ENCODE measurements at places on chromosomes 16 and 17.

DNA sequence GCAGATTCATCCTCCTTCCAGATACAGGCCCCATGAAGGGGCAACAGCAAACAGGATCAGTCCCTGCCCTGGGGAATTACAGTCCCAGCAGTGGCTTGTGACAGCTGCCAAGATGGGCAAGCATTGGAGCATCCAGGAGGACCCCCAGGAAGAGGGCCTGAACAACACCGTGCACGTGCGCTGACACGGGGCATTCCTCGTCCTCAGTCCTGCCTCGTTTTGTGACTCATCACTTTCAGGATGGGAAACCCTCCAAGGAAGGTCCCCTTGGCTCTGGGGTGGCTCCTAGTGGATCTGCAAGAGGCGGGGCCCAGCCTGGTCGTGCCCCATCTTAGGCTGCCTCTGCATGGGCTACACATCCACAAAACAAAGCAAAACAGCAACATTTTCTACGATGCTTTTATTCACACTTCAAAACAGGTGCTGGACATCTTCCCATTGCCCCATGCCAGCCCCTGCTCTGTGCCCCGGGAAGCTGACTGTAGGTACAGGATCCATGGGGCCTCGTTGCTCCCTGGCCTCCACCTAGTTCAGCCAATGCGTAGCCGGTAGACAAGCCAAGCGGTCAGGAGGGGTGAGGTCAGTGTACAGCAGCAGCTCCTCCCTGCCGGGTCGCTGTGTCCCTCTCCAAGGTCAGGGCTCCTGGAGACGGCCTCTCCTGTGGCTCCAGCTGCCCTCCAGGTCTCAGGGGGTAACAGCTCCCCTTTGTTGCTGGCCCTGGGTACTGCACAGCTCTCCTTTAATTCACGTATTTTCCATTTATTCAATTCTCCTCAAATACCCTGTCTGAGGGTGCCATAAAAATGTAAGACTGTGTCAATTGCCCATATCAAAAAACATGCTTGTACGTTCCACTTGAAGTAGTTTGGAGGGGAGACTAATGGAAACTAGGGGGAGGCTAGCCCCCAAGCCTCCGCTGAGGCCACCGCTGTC is 32.2 kb downstream of the ACTG1 start:
- no peak for DNase-seq

GRCh38 chr16:46688101-46688653 is 801 bp downstream of the VPS35 start:
- no peak for DNase-seq

DNA sequence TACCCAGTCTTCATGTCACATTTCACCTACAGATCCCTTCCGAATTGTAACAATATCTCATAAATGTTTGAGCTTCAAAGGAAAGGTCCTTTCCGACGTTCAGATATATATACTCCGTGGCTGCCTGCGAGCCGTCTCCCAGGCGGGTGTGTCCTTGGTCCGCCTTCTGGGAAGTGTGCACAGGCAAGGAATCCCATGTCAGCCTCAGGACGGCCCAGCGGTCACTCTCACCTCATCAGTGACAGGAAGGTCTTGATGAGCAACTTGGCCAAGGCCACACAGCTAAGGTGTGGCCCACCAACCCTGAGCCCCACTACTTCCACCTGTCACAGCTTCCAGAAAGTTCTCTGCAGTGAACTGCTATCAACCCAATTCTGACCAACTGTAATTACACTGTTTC is 4.3 kb downstream of the LMF1 start:
- DNase-seq = no peak

GRCh38 chr17:51842763-51843162 is 315.8 kb downstream of the CA10 start:
- DNase-seq = no peak

DNA sequence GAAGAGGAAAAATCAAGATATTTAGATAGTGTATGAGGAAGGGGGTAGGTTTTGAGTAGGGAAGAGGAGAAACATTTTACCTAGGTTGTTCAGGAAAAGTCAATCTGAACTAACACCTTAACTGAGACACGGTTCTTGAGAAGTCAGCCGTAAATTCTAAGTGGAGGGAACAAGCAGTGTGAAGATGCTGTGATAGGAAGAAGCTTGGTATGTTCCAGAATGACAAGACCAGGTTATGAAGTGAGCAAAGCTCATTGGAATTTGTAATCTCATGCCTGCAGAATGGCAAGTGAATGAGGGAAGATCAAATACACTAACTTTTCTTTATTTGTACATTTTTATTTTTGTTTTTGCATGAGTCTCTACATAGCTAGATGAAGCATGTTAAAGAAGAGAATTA is 307.6 kb downstream of the ZFHX3 start:
- DNase-seq = no peak

DNA sequence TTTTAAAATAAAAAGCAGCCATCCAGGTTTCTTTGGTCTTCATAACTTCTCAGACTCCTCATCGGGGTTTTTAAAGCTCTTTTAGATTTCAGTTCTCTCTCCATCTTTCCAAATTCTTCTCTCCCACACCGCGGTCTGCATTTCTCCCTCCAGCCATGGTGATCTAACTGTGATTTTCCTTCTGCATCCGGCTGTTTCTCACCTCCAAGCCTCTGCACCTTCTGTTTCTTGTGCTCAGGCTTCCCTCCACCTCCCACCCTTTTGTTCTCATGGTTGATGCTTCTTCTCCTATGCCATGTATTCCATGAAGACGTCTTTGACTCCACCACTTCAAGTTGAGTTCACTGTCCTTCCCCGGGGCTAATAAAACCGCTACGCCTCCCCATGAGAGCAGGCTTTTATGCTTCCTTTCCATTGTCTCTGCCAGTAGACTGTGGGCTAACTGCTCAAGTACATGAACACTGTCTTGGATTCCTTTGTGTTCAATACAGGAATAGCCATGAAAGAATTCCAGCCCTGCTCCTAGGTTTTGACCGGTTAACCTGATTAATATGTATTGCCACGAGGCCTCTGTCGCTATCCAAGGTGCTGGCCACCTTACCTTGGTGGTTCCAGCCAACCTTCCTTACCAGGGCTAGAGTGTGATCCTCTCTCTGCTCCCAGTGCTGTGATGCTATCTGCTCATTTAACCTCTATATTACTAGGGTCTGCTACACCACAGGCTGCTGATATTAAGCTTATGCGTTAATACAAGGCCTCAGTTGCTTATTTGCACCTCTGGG is 625.1 kb downstream of the HS3ST4 start:
- no peak for DNase-seq

DNA sequence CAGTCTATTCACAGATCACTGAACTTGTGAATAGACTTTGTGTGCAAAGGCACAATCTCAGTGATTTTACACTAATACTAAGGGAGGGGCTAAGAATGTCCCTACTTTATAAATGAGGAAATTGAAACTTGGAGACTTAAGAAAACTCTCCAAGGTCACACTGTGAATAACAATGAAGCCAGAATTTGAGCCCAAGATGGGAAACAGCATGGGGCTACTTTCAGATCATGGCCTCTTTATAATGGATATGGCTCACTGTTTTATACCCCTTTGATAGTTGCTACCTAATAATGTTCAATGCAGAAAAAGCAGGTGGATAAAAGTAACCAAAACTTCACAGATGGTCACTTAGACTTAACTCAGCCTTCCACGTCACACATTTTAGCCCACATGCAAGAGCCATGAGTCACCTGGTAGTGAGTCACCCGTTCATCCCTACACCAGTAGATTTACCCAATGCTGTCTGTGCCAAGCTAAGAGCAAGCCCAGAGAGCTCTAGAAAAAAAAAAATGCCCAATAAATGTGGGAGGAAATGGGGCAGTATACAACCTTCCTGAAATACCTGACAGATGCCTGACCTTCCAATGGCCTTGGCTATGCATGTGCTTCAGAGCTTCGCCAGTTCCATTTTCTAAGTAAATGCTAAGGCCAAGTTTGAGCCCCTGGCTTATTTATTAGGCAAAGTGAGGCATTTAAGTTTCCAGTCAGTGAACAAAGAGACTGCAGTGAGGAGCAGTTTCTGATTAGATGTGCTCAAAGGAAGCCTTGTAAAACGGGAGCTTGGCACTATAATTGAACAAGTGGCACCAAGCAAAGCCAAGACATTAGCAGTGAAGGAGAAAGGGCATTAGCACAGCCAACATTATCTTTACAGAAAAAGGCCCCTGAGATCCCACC is 219.7 kb downstream of the TMEM114 start:
- no peak for DNase-seq

DNA sequence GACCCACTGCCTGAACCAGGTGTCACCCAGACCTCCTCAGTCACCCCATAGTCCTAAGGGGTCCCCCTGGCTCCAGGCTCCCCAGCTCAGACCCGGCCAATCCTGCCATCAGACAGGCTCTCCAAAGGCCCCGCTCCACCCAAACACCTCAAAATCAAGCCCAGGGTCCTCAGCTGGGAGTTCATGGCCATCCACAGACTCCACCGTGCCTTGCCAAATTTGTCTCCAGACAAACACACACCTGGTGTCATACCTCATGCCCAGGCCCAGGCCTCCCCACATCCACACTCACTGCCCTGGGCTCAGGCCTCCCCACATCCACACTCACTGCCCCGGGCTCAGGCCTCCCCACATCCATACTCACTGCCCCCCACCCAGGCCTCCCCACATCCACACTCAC is 12.5 kb downstream of the RPH3AL start:
- DNase-seq = no peak

GRCh38 chr17:8939496-8940334 is 25.8 kb downstream of the PIK3R5 start:
- DNase-seq = peak; percentile 59

GRCh38 chr16:888901-889570 is 81.7 kb downstream of the LMF1 start:
- DNase-seq = no peak

DNA sequence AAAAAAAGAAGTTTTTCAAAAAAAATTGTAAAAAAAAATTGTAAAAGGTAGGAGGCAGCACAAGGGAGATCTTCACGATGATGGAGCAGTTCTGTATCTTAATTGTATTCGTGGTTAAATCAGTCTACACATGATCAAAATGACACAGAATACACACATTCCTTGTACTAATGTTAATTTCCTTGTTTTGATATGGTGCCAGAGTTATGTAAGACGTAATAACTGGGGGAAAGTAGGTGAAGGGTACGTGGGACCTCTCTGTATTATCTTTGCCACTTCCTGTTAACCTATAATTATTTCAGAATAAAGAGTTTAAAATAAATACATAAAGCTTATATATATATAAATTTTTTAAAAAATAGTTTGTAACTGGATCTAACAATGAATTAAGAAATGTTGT is 36.8 kb downstream of the HELZ start:
- DNase-seq = no peak

DNA sequence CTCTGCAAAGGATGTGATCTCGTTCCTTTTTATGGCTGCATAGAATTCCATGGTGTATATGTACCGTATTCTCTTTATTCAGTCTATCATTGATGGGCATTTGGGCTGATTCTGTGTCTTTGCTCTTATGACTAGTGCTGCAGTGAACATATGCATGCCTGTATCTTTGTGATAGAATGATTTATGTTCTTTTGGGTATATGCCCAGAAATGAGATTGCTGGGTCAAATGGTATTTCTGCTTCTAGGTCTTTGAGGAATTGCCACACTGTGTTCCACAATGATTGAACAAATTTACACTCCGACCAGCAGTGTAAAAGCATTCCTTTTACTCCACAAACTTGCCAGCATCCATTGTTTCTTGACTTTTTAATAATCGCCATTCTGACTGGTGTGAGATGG is 60.2 kb upstream of the ADORA2B start:
- no peak for DNase-seq

DNA sequence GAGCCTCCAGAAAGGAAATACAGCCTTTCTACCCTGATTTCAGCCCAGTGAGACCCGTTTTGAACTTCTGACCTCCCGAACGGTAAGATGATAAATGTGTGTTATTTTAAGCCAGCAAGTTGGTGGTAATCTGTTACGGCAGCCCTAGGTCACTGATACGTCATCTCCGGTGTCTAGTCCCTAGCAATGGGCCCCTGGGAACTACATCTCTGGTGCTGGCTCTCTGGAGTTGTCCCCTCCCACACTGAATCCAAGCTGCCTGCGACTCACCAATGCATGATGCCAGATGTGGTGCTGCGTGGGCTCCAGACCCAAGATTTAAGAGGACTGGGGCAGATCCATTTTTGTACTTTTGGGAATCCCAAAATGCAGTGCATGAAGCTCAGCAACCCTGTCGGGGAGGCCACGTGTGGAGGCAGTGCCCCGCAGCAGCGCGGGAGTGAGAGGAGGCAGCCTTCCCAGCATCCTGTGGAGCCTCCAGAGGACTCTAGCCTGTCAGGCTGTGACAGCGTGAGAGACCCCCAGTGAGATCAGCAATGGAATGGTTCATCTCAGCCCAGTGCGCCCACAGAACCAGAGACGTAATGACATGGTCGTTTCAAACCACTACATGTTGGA is 43.6 kb upstream of the USP7 start:
- no peak for DNase-seq

DNA sequence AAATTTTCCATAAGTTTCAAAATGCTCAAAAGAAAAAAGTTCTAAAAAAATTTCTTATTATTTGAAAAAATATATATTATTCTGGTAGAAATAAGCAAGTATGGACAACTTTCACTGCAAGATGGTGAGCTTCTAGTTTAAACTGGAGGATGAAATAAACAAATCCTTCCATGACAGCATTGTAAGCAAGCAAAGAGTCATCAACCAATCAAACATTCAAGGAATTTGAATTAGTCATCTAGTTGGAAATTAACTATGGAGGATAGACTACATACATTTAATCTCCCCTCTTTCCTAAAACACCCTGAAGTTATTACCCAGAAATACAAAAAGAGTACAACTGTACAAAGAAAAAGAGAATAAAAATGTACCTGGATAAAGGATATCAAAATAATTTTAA is 51.0 kb upstream of the IRX5 start:
- DNase-seq = no peak

- DNase-seq = peak; percentile 64
Measured at GRCh38 chr16:84735849-84736586, 36.2 kb downstream of the USP10 start.

- peak; percentile 48 for DNase-seq
Measured at GRCh38 chr16:85245307-85246172, 133.3 kb upstream of the CIBAR2 start.

- DNase-seq = no peak
Measured at GRCh38 chr16:61791464-61791863, 244.8 kb downstream of the CDH8 start.

- DNase-seq = no peak
Measured at GRCh38 chr17:17386094-17386800, 83.1 kb downstream of the NT5M start.

GRCh38 chr17:80212962-80213642 is 7.0 kb downstream of the SGSH start:
- no peak for DNase-seq

DNA sequence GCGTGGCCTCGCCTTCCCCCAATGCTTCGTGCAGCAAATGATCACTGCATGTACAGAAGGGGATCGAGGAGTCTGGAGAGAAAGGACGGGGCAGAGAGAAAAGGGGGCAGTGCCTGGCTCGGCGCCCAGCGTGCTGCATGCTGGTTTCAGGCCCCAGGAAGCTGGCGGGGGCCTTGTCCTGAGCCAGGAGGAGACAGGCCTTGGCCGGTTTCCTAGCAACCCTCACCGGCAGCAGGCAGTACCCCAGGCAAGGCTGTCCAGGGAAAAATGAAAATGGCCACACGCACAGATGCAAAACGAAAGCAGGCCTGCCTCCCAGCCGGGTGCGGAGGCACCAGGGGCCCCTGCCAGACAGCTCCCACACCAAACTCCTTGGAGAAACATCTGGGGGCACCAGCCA is 126.3 kb downstream of the ZFHX3 start:
- DNase-seq = no peak

Measured in CD4-positive, alpha-beta T cell treated with Interleukin-21 for 1 hour (primary cell).